ENCODE measurements at places on chromosomes 13 and 19. TPM values are rescaled to one million over a fixed set of nuclear protein-coding genes. Genes with fewer than 3 reads are reported as not detected.

The SIGLEC14 gene
- not detected for total RNA-seq

The SH2D3A gene
- total RNA-seq = 5.1 TPM

The KLK12 gene
- total RNA-seq = not detected

The CGB7 gene
- total RNA-seq = 0.35 TPM

The EPSTI1 gene
- 14.8 TPM for total RNA-seq

The ATP4B gene
- not detected for total RNA-seq

The AP1M2 gene
- total RNA-seq = 2.0 TPM

The SIGLEC12 gene
- not detected for total RNA-seq

The NLRP8 gene
- total RNA-seq = not detected

The ZNF699 gene
- total RNA-seq = 10.9 TPM

The POU2F2 gene
- not detected for total RNA-seq

DNA sequence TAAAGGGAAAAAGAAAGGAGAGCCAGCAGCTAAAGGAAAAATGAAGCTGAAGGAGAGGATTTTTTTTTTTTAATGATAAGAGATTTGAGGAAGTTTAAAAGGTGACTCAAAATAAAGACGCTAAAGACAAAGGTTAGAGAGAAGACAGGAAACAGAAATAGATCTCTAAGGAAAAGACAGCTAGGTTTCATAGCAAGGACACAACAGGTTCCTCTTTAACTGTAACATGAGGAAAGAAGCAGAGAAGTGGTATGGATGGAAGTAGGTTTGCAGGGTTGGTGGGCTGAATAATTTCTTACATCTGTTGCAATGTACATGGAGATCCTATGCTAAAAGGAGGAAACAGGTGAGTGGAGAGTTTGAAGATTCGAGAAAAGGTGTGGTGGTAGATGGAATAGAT lies 107.5 kb downstream of the MYCBP2 start:
- DNase-seq = no peak

DNA sequence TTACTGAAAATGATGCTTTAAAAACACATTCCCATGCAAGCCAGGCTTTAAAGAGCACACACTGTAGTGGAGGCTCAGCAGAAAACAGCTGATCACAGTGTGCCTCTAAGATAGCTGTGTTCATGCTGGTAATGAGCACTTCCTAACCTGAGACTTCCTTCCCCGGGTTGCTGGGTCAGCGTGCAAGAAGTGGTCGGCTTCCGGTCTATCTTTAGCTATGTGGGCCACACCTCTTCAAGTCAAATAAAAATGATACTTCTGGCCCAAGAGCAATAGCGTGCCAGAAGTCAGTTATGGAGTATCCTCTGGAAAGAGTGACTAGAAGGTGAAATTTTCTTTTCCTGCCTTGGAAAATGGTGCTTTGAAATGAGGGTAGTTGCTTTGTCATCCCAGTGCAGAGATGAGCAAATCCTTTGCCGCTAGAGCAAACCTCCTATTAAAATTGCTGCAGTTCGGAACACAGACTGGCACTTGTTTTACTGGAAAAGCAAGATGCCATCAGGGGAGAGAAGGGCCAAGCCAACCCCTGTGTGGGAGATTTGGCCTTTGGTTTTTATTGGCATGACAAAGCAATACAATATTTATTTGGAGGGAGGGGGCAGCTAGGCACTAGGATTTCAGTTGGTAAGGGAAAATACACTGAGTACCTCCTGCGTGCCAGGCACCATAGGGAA lies 64.2 kb downstream of the ARHGAP35 start:
- DNase-seq = no peak

GRCh38 chr13:111893607-111894443 lies 173.1 kb upstream of the SOX1 start:
- DNase-seq = no peak

DNA sequence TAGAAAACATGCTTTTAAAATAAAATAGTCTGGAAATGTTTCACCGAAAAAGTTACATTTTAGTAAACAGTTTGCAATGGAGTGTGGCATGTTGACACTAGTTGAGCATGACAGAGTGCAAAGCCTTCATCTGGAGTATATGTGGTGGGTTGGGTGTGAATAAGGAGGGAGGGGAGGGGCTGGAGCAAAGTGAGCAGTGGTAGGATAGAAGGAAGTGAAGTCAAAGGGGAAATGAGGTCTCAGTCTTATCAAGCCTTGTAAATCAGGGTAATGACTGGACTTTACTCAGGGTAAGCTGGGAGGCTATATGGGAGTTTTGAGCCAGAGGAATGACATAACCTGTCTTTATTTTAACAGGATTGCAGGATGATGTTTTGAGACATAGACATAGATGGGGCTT lies 222.8 kb downstream of the PCDH20 start:
- DNase-seq = no peak

- DNase-seq = no peak
Measured at GRCh38 chr13:24624801-24625231, 55.4 kb upstream of the ATP12A start.

DNA sequence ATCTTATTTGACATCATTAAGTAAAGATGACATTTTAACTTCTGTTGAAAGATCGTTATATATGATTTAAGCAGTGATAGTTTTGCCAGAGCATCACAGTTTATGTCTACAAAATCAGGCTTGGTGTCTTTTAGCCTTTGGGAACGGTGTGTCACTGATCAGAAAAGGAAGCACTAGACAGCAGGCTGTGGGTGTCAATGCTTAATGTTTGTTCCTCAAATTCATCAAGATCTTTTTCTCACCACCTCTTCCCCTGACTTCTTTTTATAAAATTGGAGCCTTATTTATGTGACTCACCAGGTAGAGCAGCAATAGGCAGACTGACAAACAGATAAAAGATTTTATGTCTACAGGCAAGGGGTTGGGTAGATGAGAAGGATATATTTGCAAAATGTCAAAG lies 1558.5 kb downstream of the EFNB2 start:
- DNase-seq = no peak

- no peak for DNase-seq
Measured at GRCh38 chr13:45185286-45185685, 15.6 kb downstream of the KCTD4 start.

DNA sequence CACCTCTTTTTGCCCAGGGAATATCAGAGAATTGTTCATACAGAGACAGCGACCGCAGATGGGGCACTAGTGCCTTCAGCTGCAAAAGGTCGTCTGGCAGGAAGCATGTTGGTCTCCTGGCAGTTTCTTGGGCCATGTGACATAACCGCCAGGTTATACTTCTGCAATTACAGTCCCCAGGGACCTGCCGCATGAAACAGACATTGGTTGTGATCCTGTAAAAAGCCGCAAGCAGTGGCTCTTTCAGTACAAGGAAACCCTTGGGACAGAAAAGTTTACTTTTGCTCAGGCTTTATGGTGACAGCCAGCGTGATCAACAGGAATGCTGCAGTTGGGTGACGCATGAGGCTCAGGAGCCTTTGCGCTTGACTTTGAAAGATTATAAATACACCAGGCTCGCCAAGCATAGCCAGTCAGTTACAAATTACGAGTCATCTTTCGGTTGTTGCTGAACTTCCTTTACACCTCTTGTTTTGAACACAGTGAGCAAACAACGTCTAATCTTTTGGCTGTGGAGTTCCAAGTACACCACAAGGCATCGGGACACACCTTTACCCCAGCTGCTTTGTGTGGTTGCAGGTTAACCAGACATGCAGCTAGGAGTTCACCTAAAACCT lies 50.5 kb upstream of the UBE2L5 start:
- DNase-seq = peak; percentile 86

GRCh38 chr13:26280822-26281221 lies 26.9 kb downstream of the CDK8 start:
- peak; percentile 38 for DNase-seq

- DNase-seq = no peak
Measured at GRCh38 chr19:3784607-3785450, 1.4 kb downstream of the MATK start.

GRCh38 chr19:58274771-58275201 lies 4.0 kb upstream of the ZNF8 start:
- no peak for DNase-seq

GRCh38 chr19:48934837-48935236 lies 1.3 kb downstream of the DHDH start:
- no peak for DNase-seq

GRCh38 chr19:11338569-11339253 lies 746 bp downstream of the RAB3D start:
- peak; percentile 49 for DNase-seq

GRCh38 chr19:12217332-12217731 lies 54.4 kb downstream of the ZNF136 start:
- DNase-seq = no peak

DNA sequence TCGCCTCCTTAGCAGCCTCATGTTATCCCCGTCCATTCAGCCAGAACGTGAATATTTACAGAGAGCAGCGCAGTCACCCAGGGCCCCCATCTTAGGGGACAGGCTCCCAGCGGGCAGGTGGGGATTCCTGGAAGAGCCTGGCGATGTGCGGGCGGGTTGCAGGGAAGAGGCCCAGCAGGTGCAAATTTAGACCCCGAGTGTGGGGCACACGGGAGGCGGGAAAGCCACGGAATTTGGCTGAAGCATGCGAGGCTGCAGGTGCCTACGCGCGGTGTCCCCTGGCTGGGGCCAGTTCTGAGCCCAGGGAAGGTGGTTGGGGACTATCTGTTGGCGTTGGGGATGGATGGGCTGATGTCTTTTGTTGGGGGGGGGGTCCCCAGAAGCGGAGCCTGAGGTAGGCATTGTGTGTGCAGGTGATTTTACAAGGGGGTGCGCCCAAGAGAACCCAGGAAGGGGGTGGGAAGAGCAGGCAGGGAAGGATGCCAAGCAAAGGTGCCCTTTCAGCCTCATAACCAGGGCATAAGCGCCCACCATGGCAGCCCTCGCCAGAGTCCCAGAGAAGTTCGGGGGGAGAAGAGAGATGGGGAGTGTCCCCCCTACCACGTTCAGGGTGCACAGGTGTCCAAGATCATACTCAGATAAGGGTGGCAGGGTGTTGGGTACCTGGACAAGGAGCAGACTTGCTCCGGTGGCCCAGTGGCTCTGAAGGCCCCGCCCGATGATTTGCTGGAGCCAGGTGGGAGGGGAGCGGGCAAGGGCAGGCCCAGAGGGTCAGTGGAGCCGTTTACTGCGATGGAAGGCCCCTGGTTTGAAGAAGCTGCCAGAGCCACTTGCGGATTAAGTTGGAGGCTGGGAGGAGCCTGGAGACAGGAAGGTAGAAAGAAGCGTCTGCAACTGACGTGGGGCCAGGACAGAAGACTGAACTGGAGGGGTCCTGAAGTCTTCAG lies 1.2 kb downstream of the TPGS1 start:
- DNase-seq = no peak

- DNase-seq = no peak
Measured at GRCh38 chr19:9868983-9869617, 34.0 kb downstream of the PIN1 start.

- DNase-seq = no peak
Measured at GRCh38 chr19:926589-927350, 935 bp downstream of the ARID3A start.

DNA sequence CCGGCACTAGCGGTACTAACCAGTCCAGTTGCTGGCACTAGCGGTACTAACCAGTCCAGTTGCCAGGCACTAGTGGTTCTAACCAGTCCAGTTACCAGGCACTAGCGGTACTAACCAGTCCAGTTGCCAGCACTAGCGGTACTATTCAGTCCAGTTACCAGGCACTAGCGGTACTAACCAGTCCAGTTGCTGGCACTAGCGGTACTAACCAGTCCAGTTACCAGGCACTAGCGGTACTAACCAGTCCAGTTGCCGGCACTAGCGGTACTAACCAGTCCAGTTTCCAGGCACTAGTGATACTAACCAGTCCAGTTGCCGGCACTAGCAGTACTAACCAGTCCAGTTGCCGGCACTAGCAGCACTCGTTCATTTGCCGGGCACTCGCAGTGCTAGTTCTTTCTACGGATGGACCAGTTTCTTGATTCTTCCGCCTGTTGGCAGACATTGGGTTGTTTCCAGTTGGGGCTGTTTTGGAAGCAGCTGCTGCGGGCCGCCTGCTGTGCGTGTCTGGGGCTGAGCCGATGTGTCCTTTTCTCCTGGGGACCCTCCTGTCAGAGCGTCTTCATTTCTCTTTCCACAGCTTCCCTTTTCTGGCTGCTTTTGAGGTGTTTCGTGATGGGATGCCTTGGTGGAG lies 123.4 kb upstream of the MCF2L start:
- DNase-seq = no peak

- no peak for DNase-seq
Measured at GRCh38 chr13:34030782-34031181, 212.8 kb downstream of the RFC3 start.

GRCh38 chr19:16030964-16031871 lies 45.1 kb upstream of the TPM4 start:
- DNase-seq = no peak

All from renal cortical epithelial cell (primary cell).